Activated CD4-positive, alpha-beta T cell treated with anti-CD3 and anti-CD28 coated beads for 4 hours (primary cell): ENCODE measurements at places on chromosomes 2 and 18.

DNA sequence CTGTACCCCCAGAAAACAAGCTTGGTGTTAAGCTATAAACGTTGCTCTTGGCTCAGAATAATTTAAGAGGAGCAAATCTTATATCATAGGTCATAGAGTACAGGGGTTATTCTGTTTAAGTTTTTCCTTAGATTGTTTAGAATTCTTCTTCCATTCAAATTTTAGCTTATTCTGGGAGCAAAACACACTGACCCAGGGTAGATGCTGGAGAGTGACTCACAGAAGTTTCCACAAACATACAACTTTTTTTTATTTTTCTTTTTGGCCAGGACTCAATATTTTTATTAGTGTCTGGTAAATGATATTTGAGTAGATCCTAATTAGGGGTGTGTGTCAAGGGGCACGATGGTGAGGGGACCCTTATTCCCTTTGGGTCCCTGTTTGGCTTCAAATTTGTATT is 71.5 kb upstream of the PSME4 start:
- DNase-seq, result no peak

- no peak for DNase-seq
Measured at GRCh38 chr18:56200381-56200911, 437.9 kb downstream of the TXNL1 start.

GRCh38 chr18:24214144-24214543 is 75.3 kb downstream of the CABYR start:
- no peak for DNase-seq

DNA sequence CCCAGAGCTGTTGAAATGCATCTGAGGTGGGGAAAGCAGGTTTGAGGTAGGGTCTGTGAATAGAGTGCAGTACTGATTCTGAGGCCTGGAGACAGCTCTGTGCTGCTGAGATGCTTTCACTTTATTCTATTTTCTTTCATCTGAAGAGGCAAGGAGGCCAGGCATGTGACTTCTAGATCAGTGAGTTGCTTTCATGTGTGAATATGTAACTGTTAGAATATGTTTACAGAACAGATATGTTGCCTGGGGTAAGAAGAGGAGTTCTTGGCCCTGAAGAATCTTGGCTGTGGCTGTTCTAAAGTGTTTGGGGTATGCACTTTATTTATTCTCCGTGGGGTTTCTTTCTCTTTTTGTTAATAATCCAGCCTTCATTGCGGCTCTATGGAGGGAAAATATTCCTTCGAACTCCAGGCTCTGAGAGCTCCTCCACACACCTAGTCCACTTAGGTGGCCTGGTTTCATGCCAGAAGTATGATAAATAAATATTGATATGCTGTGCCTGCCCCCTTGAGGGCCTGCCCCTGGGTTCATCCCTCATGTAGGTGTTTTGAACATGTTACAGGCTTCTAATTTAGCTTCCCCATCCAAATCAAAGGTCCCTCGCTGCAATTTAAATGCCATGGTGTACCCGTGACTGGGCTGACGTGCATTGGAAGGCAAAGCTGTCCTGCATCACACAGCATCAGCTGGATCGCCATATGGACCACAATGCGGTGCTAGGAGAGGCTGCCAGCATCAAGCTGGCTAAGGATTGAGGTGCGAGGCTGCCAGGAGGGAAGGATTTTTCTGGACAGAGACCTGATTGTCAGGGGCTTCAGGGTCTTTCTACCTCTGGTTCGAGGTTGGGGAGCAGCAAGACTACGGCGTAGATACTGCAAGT is 102.9 kb downstream of the PRKCE start:
- DNase-seq, result no peak

DNA sequence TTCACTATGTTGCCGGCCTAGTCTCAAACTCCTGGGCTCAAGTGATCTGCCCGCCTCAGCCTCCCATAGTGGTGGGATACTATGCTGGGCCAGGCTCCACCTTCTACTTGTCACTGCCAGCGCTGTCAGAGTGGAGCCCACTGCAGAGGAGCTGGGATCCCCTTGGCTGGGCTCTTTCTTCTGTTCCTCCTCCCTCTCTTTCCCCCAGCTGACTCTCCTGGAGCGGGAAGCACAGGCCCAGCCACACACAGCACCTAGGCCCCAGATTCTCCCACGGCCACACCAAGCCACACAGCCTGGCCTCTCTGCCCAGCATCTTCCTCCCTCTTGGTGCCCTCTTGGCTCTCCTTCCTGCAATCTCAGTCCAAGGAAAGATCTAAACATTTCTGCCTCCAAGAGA is 3.7 kb upstream of the GAREM2 start:
- DNase-seq, result no peak

- DNase-seq, result no peak
Measured at GRCh38 chr18:10074110-10074509, 160.3 kb downstream of the VAPA start.

GRCh38 chr2:83941886-83942285 is 517.2 kb downstream of the SUCLG1 start:
- no peak for DNase-seq

DNA sequence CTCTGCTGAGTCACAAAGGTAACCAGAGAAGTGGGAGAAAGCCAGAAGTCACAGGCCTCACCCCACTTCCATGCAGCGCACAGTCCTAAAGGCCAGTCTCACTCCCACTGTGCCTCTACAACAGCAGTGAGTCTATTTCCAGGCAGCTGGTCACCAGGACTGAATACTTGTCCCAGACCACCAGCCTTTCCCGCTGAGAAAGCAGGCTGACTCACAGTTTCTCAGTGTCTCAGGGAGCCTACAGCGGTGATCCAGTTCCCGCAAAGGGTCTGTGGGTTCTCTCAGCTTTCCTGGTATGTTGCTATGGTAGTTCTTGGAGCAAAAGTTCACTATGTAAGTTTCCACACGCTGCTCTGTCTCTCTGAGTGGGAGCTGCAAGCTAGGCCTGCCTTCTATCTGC is 622.5 kb downstream of the RNF144A start:
- no peak for DNase-seq

DNA sequence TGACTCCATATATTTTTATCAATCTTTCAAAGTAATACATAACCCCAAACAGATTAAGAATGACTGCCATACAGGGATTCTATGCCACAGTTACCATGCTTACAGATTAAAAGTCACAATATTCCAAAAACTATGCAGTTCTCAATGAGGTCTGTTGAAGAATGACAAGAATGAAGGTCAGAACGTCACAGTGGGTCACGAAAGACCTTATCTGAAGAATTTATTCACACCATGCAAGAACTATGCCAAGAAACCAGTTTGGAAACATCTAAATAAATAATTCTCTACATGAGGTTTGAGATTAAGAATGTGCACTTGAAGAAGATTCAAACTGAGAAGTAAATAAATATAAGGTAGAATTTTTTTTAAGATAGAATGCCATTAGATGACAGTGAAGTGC is 253.3 kb downstream of the EXOC6B start:
- no peak for DNase-seq

DNA sequence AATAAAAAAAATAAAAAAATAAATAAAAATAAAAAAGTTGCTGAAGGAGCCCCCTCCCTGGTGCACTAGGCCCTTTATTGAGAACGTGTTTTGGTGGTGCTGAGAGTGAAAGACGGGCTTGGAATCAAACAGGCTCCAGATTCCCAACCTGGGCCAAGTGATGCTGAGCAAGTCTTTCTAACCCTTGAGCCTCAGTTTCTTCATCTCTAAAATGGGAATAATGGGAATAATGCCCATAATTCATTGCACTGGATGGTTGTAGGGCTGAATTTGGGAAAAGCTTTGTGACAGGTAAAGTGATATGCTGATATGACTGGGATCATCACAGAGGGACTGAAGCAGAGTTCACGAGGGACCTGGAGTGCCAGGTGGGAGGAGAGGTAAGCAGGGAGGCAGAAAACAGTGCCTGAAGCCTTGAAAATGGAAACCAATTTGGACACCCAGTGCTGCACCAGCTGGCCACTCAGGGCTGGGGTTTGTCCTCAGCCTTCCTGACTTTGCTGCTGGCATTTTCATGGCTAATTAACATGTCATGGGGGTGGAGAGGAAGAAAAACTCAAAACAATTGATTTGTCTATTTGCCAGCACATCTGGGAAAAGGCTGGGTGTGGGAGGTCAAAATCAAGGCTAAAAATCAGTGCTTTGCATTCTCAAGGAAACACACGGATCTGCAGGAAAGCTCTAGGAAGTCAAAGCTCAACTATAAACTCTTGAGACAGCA is 241.3 kb downstream of the LOXHD1 start:
- no peak for DNase-seq

DNA sequence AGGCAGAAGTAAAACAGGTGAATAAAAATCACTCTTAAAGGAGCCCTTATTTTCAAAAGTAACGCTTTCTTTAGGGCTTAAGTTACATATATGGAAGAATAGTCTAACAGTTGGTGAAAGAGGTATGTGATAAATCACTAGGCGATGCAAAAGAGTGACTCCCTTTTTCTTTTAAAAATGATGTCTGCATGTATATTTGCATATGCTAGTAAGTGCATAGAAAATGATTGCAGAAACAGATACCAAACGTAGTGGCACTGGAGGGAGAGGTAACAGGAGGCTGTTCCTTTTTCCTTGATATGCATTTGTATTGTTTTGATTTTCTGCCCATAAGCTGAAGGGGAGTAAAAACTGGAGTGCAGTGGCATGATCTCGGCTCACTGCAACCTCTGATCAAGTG is 158.3 kb downstream of the PRPF40A start:
- no peak for DNase-seq

DNA sequence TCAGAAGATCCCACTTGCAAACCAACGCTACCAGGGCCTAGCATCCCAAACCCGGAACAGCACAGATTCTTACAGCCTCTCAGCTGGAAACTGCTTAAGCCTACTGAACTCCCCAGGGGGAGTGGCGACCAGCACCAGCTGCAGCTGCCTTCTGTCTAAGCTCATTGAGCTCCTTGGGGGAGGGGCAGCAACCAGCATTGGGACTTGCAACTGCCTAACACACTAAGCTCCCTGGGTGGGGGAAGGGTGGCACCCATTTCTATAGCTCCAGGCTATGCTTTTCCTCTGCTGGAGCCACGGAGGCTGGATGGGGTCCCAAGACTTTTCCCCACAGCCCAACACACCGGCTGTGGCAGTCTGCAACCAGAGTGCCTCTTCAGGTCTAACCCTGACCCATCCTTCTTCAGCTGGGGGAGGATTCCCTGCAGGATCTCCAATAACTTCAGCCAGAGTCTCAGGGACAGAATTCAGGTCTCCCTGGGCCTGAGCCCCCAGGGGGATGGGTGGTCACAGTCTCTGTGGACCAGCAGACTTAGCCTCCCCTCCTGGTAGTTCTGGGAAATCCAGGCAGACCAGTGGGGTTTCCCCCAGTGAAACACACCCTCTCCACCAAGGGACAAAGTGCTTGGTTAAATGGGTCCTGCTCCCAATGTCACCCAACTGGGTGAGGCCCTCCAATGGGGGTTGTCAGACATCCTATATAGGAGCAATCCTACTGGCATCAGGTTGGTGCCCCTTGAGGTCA is 45.9 kb upstream of the ITGA4 start:
- no peak for DNase-seq

- no peak for DNase-seq
Measured at GRCh38 chr2:179354739-179355537, 90.3 kb upstream of the SESTD1 start.

- no peak for DNase-seq
Measured at GRCh38 chr2:229300790-229301189, 29.7 kb upstream of the PID1 start.

- no peak for DNase-seq
Measured at GRCh38 chr2:214035091-214035852, 375.6 kb upstream of the VWC2L start.

- no peak for DNase-seq
Measured at GRCh38 chr2:208466151-208466919, 59.7 kb downstream of the PTH2R start.

GRCh38 chr2:45024600-45025291 is 15.5 kb upstream of the SIX2 start:
- DNase-seq, result no peak

DNA sequence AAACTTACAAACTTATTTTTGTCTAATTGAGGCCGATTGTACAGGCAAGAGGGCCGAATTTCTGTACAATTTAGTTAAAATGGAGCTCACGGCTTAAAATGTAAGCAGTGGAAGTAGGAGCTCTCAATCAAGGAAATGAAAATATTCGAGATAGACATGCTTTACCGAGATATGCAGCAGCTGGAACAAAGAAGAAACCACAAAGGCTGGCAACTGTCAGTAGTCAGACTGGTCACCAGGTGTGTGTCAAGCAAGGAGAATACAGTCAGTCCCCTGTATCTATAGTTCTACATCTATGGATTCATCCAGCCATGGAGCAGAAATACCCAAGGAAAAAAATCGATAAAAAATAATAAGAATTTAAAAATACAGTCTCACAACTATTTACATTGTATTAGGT is 122.6 kb downstream of the WDSUB1 start:
- DNase-seq, result no peak

- no peak for DNase-seq
Measured at GRCh38 chr18:1732143-1732542, 827.5 kb downstream of the ADCYAP1 start.

- DNase-seq, result no peak
Measured at GRCh38 chr2:10544252-10544651, 96.1 kb upstream of the ODC1 start.

DNA sequence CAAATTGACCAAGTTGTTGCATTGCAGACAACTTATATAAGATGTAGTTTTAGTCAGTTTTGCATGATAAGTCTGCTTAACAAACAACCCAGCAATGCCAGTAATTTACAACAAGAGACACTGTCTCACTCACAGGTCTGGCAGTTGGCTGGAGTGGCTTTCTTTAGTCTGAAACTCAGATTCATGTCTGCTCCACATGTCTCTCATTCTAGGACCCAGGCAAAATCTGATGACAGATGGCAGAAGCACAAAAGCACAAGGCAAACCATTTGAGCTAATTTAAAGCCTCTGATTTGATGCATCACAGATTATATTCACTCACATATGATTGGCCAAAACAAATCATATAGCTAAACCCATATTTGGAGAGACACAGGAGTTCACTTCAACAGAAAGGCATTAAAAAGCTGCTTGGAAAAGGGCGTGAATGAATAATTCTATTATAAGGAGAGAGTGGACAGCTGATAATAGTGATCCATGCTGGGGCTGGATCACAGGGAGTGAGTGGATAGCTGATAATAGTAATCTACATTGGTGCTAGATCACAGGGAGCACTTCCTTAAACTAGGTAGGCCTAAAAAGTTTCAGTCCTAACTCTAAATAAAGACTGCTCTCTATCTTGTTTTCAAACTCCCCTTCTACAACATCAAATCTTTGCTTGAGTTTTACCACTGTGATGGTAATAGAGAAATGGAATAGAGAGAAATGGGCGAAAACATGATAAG is 593.2 kb upstream of the ZNF804A start:
- no peak for DNase-seq

GRCh38 chr2:70710038-70710690 is 57.8 kb downstream of the ADD2 start:
- DNase-seq, result no peak
